Activated CD8-positive, alpha-beta memory T cell treated with anti-CD3 and anti-CD28 coated beads for 4 hours (primary cell): ENCODE measurements at places on chromosomes 5 and 9.

GRCh38 chr5:58751222-58751837 lies 168.5 kb downstream of the RAB3C start:
- no peak for DNase-seq

GRCh38 chr5:135651156-135651555 lies 72.4 kb upstream of the CXCL14 start:
- no peak for DNase-seq

GRCh38 chr5:159048298-159048697 lies 51.4 kb downstream of the EBF1 start:
- DNase-seq, result no peak

- DNase-seq, result no peak
Measured at GRCh38 chr5:97065475-97065874, 76.9 kb downstream of the LIX1 start.

DNA sequence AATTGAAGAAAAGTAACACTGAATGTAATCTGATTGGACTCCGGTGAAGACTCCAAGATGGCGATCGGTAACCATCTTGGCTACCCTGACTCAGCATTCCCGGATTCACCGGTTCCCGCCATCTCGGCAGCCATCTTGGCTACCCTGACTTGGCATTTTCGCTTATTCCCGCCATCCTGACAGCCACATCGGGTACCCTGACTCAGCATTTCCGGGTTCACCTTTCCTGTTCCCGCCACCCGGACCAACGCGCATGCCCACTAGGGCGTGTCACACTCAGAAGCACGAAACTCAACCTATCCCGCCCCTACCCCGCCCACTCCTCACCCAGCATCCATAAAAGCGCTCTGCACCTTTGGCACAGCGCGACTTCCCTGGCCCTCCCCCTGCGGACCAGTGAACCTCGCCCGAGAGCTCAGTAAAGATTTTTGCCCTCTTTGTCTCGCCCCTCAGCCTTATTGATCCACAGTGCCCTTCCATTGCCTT lies 17.2 kb downstream of the SPTLC1 start:
- DNase-seq, result no peak

DNA sequence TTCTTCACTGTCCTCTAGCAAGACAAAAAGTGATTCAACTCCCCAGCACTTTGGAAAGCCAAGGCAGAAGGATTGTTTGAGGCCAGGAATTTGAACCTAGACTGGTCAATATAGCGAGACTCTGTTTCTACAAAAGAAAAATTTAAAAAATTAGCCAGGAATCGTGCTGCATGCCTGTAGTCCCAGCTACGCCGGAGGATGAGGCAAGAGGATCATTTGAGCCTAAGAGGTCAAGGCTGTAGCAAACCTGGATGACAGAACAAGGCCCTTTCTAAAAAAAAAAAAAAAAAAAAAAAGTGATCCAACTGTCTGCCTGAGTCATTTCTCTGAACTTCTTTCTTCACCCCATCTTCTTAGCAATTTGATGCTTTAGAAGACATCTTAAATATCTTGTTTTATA lies 12.4 kb downstream of the ITGA2 start:
- DNase-seq, result no peak

DNA sequence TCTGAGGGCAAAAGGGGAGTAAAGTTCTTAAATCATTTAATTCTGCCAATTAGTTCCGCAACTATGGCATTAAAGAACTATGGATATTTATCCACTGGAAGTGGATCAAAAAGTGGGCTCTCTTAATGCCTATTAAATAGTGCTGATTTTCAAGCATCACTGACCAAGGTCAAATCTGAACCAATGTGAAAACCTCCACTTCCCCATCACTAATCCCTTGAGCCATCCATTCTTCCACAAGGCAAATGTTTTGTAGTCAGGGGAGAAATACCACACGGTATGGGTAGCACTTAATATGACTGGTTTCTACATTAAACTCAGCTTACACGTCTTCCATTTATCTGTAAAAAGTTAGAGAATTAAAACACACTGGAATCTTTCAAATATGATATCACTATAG lies 57.6 kb downstream of the MLLT3 start:
- no peak for DNase-seq

DNA sequence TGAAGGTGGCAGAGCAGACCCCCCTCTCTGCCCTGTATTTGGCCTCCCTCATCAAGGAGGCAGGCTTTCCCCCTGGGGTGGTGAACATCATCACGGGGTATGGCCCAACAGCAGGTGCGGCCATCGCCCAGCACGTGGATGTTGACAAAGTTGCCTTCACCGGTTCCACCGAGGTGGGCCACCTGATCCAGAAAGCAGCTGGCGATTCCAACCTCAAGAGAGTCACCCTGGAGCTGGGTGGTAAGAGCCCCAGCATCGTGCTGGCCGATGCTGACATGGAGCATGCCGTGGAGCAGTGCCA lies 3.8 kb downstream of the ALDH1B1 start:
- DNase-seq, result no peak

DNA sequence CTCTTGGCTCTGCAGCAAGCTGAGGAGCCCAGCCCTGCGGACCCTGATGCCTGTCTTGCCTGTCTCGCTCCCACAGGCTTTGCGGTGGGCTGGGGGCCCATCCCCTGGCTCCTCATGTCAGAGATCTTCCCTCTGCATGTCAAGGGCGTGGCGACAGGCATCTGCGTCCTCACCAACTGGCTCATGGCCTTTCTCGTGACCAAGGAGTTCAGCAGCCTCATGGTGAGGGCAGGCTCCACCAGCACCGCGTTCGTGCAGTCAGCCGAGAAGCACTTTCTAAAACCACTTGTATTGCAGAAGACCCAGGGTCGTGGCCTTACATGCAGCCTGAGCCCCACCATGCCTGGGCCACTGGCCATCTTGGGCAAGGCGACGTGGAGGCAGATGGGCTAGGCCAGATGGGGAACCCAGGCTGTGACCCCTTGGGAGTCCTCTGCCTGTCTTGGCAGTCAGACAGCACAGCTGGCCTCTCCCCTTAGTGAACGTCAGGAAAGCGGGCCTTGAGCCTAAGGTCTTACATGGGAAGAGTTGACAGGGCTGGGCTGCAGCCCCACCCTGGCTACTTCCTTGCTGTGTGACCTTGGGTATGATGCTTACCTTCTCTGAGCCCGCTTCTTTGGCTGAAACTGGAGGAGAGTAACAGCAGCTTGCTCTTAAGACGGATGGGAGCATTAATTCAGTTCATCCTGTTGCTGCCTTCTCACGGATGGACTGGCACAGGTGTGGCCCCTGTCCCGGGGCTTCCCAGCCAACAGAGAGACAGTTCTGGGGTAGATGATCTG lies 8.6 kb downstream of the SLC2A8 start:
- no peak for DNase-seq

DNA sequence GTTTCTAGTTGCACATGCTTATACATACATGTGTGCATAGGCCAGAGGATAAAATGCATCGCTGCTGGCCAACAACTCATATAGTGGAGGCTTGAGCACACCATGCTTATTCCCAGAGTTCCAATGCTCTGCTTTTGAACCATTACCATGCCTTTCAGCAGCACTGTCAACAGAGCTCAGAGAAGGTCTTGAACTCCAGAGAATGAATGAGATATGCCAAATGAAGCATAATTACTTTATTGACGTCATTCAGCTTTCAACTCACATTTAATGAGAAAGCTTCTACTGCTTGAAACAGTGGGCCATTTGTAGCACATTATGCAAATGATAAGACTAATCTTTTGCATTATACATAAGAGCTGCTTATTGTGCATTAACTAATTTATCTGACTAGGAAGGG lies 765.3 kb upstream of the GRAMD2B start:
- DNase-seq, result no peak

DNA sequence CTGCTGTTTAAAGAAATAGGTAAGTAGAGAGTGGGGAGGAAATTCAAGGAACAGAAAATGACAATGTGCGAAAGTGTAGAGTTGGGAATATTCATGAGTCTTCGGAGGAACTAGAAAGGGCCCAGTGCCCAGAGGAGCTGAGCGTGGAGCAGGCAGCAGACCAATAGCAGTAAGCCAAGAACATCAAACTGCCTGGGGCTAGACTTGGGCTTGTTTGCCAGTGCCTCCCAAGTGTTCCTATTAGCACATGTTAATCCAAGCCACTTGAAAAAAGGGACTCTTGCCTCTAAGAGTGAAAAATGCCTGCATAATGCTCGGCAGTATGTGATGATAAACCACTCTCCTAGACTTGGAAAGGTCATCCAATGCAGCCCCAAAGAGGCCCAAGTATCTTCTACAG lies 1.2 kb upstream of the TAL2 start:
- no peak for DNase-seq
